ENCODE measurements at places on chromosomes 6 and 20. TPM values are rescaled to one million over a fixed set of nuclear protein-coding genes. Genes with fewer than 3 reads are reported as not detected.

The OLIG3 gene
- polyA plus RNA-seq, result not detected

The PACSIN1 gene
- polyA plus RNA-seq, result 5.8 TPM

The RRAGD gene
- polyA plus RNA-seq, result 18.1 TPM

The ABCF1 gene
- polyA plus RNA-seq, result 32.6 TPM

- DNase-seq, result no peak
Measured at GRCh38 chr6:3379482-3380060, 77.3 kb downstream of the SLC22A23 start.

DNA sequence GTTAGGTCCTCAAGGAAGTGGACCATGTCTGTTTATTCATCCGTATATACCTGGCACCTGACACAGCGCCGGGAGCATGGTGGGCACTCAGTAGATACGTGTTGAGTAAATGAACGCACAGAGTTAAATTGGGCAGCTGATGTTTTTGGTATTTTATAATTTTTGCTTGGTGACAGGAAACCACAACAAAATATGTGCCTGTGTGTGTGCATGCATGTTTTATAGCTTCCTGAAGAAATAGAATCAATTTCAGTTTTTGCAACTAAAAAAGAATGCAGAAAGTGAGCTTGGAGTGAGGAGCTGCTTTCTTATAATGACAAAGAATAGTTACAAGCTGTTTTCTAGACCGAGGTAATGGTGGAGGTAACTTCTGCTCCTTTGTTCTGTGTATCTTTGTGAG is 91.4 kb downstream of the PLCB4 start:
- no peak for DNase-seq

DNA sequence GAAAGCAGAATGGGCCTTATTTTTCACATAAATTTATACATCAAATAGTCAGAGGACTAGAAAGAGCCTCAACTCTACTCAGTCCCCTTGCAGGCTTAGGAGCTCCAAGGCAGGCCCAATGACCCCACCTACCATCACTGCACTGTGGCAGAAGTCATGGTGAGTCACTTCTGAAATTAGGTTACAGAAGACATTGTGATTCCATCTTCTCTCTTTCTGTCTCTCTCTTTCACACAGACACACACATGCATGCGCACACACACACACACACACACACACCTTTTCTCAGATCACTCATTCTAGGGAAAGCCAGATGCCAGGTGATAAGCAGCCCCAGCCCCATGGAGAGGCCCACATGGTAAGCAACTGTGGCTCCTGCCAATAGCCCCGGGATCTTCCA is 103.8 kb downstream of the C6orf118 start:
- DNase-seq, result no peak

- DNase-seq, result no peak
Measured at GRCh38 chr20:54794110-54794509, 318.7 kb downstream of the DOK5 start.

DNA sequence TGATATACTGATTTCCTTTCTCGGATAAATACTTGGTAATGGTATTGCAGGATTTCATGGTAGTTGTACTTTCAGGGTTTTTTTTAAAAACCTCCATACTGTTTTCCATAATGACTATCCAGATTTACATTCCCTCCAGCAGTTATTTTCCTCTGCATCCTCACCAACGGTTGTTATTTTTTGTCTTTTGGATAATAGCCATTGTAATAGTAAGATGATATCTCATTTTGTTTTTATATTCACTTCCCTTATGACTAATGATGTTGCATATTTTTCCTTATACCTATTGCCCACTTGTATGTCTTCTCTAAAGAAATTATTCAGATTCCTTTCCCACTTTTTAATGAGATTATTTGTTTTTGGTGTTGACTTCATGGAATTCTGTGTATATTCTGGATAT is 231.0 kb downstream of the MEI4 start:
- DNase-seq, result no peak

DNA sequence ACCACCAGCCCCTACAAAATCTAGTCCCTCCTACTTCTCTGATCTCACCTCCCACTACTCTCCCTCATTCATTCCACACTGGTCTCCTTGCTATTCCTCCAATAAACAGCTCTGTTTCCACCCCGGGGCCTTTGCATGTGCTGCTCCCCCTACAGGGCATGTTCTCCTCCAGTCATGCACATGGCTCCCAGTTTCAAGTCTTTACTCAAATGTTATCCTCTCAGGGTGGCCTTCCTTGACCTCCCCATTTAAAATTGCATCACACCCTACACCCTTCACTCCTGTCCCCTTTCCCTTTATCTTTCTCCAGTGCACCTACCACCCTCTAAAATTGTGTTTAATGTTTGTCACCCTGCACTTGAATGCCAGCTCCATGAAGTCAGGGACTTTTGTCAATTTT is 174.5 kb downstream of the MRPL14 start:
- DNase-seq, result no peak

- no peak for DNase-seq
Measured at GRCh38 chr20:10065154-10065833, 30.5 kb downstream of the ANKEF1 start.

GRCh38 chr6:142857796-142858555 is 87.0 kb downstream of the HIVEP2 start:
- DNase-seq, result no peak

GRCh38 chr20:57502336-57502700 is 22.6 kb downstream of the CTCFL start:
- DNase-seq, result no peak
